ENCODE measurements at places on chromosomes 3 and 15.

- DNase-seq, result no peak
These were observed 189.2 kb upstream of the LINGO1 start for GRCh38 chr15:77821959-77822256.

- DNase-seq, result no peak
These were observed 124.5 kb downstream of the TLE3 start for GRCh38 chr15:69973102-69973714.

DNA sequence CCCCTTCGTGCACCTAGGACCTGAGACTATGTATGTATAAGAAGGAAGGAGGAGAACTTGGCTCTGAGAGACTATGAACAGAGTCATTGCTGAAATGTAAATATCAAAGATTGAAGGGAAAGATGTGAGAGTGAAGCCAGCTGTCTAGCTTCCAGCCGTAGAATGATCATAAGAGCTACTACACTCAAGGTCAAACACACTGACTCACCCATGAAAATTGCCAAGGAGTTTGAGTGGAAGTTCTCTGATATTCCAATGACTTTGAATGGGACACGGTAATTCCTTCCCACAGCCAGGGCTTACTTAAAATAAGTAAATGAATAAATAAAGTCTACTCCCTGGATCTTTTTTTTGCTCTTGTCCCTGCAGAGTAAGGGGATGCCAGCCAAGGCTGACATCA lies 398.9 kb upstream of the TPRG1 start:
- no peak for DNase-seq

DNA sequence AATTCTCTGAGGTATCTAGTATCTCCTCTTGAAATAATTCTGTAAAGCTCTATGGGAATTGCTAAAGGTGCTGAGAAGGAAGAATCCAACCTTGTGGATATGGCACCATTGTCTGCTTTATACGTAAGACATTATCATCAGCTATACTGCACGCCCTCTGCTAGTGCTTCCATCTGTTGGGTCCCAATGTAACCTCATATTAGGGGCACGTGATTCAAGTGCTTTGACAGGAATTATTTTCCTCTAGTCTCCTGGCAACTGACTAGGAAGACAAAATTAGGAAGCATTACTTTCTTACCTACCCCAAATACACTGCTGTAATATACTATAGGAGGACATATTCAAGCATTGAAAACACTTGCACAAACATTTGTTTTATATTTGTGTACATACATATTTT lies 24.0 kb downstream of the COPS2 start:
- no peak for DNase-seq

DNA sequence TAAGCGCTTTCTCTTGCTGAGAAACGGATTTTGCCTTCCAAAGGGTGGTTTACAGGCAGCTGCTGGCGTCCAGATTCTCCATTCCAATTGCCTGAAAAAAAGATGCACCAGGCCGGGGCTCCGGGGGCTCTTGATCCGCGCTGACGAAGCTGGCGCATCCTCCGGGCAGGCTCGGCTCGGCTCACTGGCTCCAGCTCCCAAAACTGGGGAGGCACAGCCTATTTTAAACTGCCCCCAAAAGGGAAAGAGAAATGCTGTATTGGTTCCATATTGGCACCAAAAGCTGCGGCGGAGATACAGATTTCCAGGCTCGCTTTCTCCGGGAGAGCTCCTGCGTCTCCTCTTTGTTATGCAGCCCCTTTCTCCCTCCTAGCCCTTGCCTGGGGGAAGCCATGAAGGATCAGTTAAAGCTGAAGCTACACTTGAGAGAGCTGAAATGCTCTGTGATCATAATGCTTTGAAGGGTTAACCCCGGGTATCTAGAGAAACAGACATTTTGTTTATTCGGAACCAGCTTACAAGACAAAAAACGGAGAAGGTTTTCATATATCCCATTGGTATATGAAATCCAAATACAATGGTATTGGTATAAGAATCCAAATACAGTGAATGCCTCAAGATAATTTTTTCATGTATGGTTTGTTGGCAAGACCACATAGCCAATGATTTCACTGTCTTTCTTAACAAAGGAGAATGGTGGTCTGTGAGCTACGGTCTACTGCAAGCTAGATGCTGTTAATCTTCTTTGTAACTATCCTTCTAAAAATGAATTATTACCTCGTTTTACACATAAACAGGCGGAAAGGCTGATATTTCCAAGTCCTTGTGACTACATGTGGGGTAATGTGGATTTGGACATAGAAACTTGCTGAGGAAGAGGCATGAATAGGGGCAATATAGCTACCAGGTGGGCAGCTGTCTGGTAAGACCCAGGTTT lies 693 bp downstream of the CD200 start:
- DNase-seq, result no peak
